EL (cell line): ENCODE measurements at places on chromosomes 16 and 17.

DNA sequence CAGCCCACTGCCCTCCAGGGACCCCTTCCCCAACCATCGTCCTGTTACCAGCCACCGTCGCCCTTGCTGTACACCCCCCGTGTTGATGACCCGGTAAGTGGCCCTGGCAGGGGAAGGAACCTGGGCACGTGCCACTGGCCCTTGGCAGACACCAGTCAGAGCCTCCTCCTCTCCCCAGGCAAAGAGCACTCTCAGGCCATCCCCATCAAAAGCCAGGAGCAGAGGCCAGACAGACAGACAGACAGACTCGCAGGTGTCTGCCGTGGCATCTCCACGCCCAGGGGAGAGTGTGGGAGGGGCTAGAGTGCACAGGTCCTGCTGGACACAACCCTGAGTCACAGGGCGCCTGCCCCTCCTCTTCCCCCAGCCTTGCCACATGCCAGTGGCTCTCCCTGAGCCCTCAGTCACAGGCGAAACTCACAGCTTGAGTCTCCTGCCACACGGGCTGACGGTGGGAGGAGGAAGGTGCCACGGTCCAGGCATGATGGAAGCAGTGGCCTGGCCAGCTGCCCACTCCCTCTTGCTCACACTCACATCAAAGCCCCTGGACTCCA, 7.8 kb downstream of the CLCN7 start:
- no peak for DNase-seq

GRCh38 chr17:9842057-9842758, 16.5 kb downstream of the GLP2R start:
- DNase-seq = peak; percentile 41

DNA sequence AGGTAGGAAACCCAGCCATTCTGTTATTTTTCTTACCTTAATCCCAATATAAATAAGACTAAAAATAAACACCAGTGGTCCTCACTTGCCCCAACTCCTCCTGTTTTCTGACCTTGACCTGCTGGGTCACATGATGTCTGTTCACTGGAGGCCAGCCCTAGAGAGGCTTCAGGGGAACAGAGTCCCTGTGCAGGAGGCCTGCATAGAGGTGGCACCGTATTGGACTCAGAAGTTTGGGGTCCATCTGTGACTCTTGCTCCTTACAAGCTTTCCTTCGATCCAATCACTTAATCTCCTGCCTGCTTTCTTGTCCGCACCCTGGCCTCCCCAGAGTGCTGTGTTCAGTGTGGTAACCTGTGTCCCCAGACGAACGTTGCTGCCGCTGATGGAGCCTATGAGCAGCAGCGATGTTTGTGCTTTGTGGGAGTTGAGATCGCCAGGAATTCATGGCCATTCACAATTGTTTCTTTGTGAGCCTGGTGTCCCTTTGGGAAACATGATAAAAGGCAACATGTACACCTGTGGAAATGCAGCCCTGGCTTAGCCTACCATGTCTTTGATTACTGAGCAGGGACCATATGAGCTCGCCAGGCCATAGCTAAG, 4.7 kb downstream of the IGSF6 start:
- no peak for DNase-seq

DNA sequence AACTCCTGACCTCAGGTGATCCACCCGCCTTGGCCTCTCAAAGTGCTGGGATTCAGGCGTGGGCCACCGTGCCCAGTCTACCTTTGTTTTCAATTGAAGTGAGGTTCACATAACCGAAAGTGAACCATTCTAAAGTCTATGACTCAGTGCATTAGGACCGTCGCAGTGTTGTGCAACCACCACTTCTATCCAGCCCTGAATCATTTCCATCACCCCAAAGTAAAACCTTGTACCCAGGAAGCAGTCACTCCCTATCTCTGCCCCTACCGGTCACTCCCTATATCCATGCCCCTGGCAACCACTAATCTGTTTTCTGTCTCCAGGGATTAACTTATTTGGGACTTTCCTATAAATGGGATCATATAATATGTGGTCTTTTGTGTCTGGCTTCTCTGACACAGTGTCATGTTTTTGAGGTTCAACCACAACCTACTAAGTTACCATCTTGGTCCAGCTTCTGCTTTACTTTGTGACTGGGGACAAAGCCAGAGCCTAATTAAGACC, 28.3 kb upstream of the CDC42EP4 start:
- DNase-seq = peak; percentile 96

DNA sequence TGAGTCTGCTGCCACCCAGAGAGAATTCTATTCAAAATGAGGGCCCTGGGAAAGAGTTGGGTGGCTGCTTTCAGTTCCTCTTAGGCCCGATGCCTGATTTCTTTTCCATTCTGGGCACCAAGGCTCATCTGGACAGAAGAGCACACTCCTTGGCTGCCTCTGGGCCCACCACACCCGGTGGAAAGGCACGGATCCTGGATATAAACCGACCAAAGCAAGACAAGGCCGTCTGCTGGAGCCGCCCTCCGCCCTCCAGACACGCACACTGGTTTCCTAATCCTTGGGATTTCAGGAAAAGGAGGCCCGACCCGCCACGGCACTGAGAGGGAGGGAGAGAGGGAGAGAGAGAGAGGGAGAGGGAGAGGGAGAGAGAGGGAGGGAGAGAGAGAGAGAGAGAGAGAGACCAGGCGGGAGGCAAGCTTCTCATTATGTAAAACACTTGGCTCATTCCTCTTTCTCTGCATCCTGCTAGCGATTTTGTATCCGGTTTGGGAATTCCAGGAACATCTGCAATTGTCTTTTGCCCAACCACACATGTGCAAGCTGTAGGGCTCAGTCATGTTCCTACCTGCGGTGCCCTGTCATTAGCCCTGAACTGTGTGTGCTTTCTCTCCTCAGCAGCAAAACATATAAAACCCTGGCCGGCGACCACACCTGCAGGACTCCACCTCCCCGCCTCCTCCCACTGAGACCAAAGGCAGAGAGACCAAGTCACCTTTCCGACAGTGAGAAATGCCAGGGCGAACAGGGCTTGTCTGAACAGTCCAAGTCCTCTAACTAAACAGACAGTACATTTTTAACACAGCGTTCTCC, 347.2 kb downstream of the SOX9 start:
- DNase-seq = no peak

DNA sequence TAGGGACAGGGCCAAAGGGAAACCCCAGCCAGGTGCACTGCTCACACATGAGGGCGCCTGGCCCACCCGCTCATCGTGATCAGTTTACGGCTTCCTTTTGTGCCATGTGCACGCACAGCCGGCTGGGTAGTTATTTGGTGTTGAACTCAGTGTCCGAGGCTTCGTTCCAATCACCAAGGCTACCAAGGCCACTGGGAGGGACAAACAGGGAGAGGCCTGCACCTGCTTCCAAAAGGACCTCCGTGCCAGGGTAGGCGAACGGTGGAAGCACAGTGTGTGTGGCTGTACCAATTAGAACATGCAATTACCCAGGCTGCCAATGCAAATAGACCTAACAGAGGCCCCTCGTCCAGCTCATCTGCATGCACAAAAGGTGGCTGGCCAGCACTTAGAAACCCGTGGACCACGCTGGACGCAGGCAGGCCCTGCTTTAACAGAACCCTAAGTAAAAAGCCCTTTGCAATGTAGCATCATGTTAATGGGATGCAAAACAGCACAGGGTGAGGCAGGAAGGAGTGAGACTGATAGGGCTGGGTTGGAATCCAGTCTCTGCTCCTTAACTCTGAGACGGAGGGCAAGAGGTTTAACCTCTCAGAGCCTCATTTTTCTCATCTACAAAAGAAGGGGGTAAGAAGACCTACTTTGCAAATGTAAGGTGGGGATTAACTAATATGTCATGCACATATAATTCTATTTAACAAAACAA, 204.0 kb downstream of the XYLT1 start:
- DNase-seq = no peak

DNA sequence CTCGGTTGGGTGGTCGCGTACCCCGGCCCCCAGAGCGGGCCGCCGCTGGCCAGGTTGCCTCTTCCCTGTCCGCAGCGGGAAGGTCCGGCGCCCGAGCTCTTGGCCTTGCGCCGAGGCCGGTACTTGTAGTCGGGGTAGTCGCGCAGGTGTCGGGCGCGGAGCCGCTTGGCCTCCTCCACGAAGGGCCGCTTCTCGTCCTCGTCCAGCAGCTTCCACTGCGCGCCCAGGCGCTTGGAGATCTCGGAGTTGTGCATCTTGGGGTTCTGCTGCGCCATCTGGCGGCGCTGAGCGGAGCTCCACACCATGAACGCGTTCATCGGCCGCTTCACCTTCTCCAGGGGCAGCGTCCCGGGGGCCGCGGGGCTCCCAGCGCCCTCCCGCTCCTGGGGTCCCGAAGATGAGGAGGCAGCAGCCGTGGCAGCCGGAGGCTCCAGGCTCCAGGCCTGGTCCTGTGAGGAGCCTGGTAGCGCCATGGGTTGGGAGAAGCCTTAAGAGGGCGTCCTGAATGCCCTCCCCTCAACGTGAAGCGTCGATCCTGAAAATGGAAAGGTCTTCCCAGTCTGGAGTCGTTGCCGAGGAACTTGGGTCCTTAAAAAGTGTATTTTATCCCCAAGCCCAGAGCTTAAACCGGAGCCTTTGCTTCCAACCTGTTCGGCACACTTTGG, 558 bp downstream of the SOX15 start:
- peak; percentile 89 for DNase-seq

DNA sequence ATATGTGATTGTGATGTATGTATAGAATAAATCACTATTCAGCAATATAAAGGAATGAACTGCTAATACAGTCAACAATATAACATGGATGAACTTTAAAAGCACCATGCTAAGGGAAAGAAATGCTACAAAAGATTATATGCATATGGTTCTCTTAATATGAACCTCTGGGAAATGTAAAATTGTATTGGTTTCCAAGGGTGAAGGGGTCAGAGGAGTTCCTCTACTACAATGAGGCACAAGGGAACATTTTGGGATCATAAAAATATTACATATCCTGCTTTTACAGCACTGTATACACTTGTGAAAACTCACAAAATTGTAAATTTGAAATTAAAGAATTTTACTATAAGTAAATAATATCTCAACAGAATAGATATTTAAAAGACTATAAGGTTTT, 111.4 kb downstream of the CA10 start:
- DNase-seq = no peak

GRCh38 chr17:77074681-77075080, 66.1 kb upstream of the SEC14L1 start:
- no peak for DNase-seq

DNA sequence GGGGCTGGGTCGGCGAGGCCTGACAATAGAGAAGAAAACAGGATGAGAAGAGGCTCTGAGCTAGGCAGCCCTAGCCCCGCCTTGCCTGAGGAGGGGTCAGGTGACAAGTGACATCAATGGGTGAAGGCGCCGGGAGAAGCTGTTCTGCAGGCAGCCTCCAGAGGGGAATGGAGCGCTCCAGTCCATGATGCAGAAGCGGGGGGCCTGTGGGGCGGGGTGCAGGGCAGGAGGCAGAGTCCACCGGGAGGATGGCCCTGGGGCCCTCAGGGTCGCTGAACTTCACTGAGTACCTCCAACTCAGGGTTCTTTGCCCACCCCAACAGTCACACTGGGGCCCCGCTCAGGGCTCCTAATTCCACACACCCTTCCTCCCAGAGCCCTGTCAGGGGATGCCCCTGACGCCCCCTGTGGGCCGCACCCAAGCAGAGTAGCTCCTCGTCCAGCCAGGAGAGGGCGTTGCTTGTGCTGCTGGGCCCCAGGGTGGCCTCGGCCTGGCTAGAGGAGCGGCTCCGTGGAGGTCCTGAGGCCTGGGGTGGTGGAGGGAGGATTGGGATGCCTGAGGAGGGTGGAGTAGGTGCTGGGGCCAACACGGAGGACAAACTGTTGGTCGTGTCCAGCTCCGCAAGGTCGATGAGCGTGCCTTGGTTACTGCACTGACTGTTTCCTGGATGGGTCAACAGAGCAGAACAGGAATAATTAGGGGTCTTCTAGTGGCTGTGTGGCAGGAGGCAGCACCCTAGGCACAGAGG, 20.8 kb downstream of the GGA3 start:
- peak; percentile 44 for DNase-seq

DNA sequence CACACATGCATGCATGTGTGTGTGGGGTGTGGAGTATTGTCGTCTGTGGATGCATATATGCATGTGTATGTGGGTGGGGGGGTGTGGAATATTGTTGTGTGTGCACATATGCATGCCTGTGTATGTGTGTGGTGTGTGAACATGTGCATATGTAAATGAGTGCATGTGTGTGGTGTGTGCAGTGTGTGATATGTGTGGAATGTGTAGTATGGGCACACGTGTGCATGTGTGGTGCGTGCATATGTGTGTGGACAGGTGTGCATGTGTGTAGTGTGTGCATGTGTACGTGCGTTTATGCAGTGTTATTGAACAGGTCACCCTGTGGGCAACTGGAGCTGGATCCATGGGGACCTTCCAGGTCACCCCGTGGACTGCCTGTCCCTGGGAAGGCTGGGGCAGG, 18.7 kb downstream of the RBFOX3 start:
- no peak for DNase-seq

- DNase-seq = peak; percentile 26
Observed at GRCh38 chr16:67198238-67198734, 645 bp upstream of the ELMO3 start.

GRCh38 chr17:5219536-5219935, 15.1 kb downstream of the SCIMP start:
- DNase-seq = no peak

- DNase-seq = no peak
Observed at GRCh38 chr17:82400830-82401229, 17.3 kb upstream of the HEXD start.

DNA sequence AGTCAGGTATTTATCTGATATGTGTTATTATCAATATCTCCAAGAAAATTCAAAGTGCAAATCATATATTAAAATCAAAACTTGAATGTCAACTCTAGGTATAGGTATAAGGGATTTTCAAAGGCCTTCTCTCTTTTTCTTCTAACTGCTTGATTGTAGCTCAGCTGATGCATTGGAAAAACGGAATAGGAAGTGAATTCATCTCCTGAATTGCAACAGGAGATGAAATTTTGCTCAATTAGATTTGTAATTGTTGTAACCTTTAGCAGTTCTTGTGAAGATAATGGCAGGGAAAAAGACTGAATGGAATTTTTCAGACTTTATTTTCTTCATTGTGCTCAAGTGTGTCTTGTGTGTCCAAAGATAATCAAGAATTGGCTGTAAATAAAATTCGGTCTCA, 190.2 kb upstream of the KCNJ16 start:
- no peak for DNase-seq

- DNase-seq = peak; percentile 83
Observed at GRCh38 chr16:89325861-89326471, 108.5 kb downstream of the ZNF778 start.

DNA sequence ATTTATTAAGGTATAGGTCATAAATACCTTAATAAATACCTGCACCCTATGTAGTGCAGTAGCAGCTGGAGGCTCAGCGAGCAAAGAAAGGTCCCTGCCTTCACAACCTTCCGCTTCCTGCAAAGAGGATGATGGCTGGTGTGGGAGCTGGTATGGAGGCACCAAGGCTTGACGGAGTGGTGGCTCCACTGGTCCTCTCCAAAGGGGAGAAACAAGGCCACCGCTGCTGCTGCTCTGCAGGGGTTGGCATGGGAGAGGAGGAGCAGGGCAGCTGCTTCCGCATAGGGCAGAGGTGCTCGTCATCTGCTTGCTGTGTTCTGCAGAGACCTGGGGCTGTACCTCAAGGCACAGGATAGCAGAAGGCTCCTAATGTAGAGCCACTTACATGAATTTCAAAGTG, 52.8 kb downstream of the NDEL1 start:
- no peak for DNase-seq

- DNase-seq = no peak
Observed at GRCh38 chr16:35195173-35195863, 1735.9 kb downstream of the TP53TG3F start.

GRCh38 chr16:54936201-54936978, 5.7 kb downstream of the IRX5 start:
- peak; percentile 66 for DNase-seq

GRCh38 chr17:82613283-82614094, 34.8 kb downstream of the WDR45B start:
- DNase-seq = no peak

GRCh38 chr17:57372156-57372555, 115.8 kb downstream of the MSI2 start:
- DNase-seq = peak; percentile 45
